ENCODE measurements at places on chromosomes 4 and X. TPM values are rescaled to one million over a fixed set of nuclear protein-coding genes. Genes with fewer than 3 reads are reported as not detected.

Gene MED28
- 72.5 TPM for total RNA-seq

Gene MAGEA8
- not detected for total RNA-seq

Gene DRD5
- total RNA-seq = not detected

Gene PAGE4
- not detected for total RNA-seq

Gene FGFRL1
- total RNA-seq = 17.0 TPM

Gene CNOT6L
- total RNA-seq = 88.8 TPM

Gene SRP72
- 211 TPM for total RNA-seq

Gene APEX2
- total RNA-seq = 41.7 TPM

Gene LUZP4
- not detected for total RNA-seq

Gene F8A2
- not detected for total RNA-seq

Gene GAB3
- 3.4 TPM for total RNA-seq

Gene MAGEH1
- total RNA-seq = 18.1 TPM

Gene PAGE2B
- 0.56 TPM for total RNA-seq

Gene RAPGEF2
- total RNA-seq = 22.7 TPM

Gene TMEM31
- not detected for total RNA-seq

Gene F8A3
- 8.2 TPM for total RNA-seq

Gene TMPRSS11F
- not detected for total RNA-seq

Gene RPL34
- total RNA-seq = 1,710 TPM

Gene CCDC158
- total RNA-seq = not detected

Gene ZNF157
- total RNA-seq = 0.78 TPM

Gene CPE
- total RNA-seq = not detected

Gene ZGRF1
- total RNA-seq = 37.3 TPM

Gene NDUFC1
- 61.3 TPM for total RNA-seq

Gene RNF212
- total RNA-seq = 3.3 TPM

Gene REELD1
- not detected for total RNA-seq

Gene CD38
- total RNA-seq = 42.1 TPM

Gene FAM156B
- 15.8 TPM for total RNA-seq

Gene LRAT
- total RNA-seq = 0.12 TPM

Gene KCNE5
- 0.42 TPM for total RNA-seq

Gene LRP2BP
- 0.44 TPM for total RNA-seq

Gene ADRA2C
- not detected for total RNA-seq

Gene CNKSR2
- 9.6 TPM for total RNA-seq

Gene TMPRSS11B
- total RNA-seq = not detected

Gene CDKL2
- 0.60 TPM for total RNA-seq

Gene KDM6A
- 17.4 TPM for total RNA-seq

Gene ZIC3
- not detected for total RNA-seq

Gene GYPB
- not detected for total RNA-seq

Gene ELMOD2
- total RNA-seq = 14.4 TPM

Gene EMCN
- not detected for total RNA-seq

Gene TLR1
- total RNA-seq = 2.4 TPM

Gene PCDH7
- not detected for total RNA-seq

Gene ERVMER34-1
- total RNA-seq = 0.06 TPM

Gene MAGEA2B
- total RNA-seq = not detected

Gene SLC49A3
- total RNA-seq = 0.43 TPM

Gene NSD2
- 184 TPM for total RNA-seq

Gene PARM1
- total RNA-seq = not detected

Gene SNCA
- 0.56 TPM for total RNA-seq

Gene LINC00632
- 0.02 TPM for total RNA-seq

Gene ETDB
- total RNA-seq = not detected

Gene GPRASP3
- total RNA-seq = 3.3 TPM

Gene ENPEP
- total RNA-seq = not detected

Gene FGFBP2
- total RNA-seq = 8.9 TPM

Gene NUDT10
- 2.9 TPM for total RNA-seq

Gene HMGN5
- total RNA-seq = 3.8 TPM

Gene RAB40AL
- total RNA-seq = not detected

Gene SASH3
- total RNA-seq = 121 TPM

Gene L1CAM
- 0.16 TPM for total RNA-seq

Gene CENPVL1
- total RNA-seq = not detected
